ENCODE measurements at places on chromosomes 1 and 21.

DNA sequence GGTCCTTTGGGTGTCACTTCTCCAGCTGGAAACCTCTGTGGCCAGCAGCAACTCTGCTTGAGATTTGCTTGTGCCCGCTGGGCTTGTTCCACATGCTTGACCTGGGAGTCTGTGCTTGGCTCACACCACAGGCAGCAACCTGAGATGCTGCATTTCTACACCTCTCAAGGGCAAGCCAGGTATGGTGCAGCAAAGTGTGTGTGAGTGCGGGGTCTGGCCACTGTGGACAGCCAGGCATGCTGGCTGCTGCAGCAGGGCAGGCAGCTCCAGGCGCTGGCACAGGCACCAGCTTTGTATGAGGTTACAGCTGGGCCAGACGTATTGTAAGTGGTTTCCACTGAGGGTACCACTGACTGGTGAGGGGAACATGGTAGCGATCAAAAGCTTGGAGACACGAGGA lies 242.0 kb downstream of the PTGER3 start:
- DNase-seq: no peak

DNA sequence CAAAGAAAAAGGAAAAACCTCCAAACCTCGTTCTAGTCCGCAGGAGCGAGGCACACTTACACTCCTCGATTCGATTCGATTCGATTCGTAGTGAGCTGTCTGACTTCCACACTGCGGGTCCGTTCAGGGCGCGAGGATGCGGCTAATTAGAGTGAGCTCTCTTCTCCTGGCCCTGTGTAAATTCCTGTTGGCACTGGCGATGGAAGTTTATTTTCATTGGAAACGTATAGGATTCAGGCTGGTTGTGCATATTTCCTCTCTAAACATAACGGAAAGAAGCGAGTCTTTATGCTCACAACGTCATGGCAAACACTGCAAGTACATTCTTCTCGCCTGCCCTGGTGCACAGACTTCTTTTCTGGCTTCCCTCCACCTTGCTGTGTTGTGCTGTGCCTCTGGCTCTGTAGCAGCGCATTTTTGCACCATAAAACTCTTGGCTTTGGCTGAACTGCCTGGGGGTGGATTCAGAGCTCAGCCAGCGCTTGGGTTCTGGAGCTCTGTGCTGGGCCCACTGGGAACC lies 2.7 kb downstream of the HUNK start:
- no peak for DNase-seq

- DNase-seq: no peak
Measured at GRCh38 chr1:41184446-41184845, 57.7 kb downstream of the SCMH1 start.

GRCh38 chr21:18989953-18990495 lies 586.4 kb upstream of the TMPRSS15 start:
- no peak for DNase-seq

GRCh38 chr1:232428036-232428645 lies 201.8 kb downstream of the SIPA1L2 start:
- DNase-seq: no peak
